ENCODE measurements at places on chromosomes 2 and 18.

GRCh38 chr2:84029903-84030575 is 429.0 kb downstream of the SUCLG1 start:
- no peak overlapping the region for H3K4me3 ChIP-seq
- no peak overlapping the region for H3K27ac ChIP-seq
- DNase-seq, result no peak
- H3K36me3 ChIP-seq, result no peaks in the 10 kb centered on the region

DNA sequence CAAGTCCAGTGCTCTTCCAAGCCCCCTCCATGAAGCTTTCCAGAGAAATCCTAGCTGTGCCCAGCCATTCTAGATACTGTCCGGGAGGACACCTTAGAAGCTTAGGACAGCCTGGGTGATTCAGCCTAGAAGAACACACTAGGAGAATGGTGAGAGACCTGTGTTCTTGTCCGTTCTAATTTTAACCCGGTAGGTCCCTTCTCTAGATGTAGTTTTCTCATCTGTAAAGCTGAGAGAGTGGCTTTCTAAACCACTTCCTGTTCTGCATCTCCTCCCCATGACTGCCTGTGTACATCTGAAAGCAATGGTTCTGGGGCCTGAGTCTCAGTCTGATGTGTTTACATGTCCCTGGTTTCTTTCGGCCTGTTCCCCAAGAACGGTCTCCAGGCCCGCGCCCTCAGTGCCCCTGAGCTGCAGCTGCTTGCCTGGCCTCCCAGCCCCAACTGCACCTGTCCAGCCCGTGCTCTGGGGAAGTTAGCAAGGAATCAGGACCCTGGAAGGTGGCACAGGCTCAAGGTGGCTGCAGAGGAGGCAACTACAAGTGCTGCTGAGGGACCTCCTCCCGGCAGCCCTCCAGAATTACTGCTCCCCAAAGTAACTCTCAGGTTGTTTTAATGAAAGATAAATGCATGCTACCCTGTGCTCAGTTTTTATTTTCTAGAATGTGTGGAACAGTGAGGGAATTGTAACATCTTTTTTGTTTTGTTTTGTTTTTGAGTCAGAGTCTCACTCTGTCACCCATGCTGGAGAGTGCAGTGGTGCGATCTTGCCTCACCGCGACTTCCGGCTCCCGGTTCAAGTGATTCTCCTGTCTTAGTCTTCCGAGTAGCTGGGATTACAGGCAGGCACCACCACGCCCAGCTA is 105.9 kb downstream of the LBH start:
- no peaks in the 10 kb centered on the region for H3K36me3 ChIP-seq
- no peak for DNase-seq
- no peak overlapping the region for H3K27ac ChIP-seq
- no peak overlapping the region for H3K4me3 ChIP-seq

- no peak for DNase-seq
- no peak overlapping the region for H3K27ac ChIP-seq
- peaks cover 2% of the 10 kb centered on the region for H3K4me1 ChIP-seq
Observed at GRCh38 chr2:88545118-88545517, 82.1 kb downstream of the EIF2AK3 start.

GRCh38 chr2:231376857-231377256 is 18.7 kb upstream of the B3GNT7 start:
- DNase-seq, result no peak
- H3K4me3 ChIP-seq, result no peak overlapping the region
- no peak overlapping the region for H3K27ac ChIP-seq

DNA sequence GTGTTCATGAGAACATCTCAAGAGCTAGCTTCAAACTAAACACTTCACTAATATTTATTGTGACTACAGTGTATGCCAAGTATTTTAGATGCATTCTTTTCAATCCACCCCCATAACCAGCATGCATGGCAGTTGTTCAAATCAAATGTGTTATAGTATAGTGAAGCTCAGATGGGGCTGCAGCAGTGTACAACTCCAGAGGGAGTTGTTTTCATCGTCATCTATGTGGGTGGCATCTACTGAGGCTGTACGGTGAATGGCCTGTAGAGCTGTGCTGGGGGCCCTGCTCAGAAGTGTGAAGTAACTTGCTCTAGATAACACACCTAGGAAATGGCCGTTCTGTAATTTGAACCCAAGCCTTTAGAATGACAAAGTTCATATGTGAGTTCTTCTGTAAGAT is 71.8 kb upstream of the LRATD1 start:
- H3K4me1 ChIP-seq, result no peaks in the 10 kb centered on the region
- no peaks in the 10 kb centered on the region for H3K27me3 ChIP-seq
- no peak overlapping the region for H3K27ac ChIP-seq
- no peak overlapping the region for H3K4me3 ChIP-seq
- no peaks in the 10 kb centered on the region for H3K36me3 ChIP-seq
- no peak for DNase-seq

DNA sequence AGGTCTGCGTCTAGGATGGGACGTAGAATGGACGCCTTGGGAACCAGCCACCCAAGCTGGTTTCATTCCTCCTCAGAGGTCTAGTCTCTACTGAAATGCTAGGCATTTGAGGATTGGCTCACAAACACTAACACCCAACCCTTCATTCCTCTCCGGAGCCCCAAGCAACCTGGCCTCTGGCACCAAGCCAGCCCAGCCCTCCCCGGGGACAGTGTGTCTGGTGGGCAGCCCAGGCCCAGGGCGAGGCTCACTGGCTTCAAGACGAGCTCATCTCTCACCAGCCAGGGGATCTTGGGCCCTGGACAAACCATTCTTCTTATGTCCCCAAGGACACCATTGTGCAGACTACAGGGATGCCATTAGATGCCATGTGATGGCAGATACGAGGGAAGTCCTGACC is 182.5 kb downstream of the CTIF start:
- H3K27ac ChIP-seq, result no peak overlapping the region
- H3K36me3 ChIP-seq, result no peaks in the 10 kb centered on the region
- H3K4me1 ChIP-seq, result peaks cover 3% of the 10 kb centered on the region

DNA sequence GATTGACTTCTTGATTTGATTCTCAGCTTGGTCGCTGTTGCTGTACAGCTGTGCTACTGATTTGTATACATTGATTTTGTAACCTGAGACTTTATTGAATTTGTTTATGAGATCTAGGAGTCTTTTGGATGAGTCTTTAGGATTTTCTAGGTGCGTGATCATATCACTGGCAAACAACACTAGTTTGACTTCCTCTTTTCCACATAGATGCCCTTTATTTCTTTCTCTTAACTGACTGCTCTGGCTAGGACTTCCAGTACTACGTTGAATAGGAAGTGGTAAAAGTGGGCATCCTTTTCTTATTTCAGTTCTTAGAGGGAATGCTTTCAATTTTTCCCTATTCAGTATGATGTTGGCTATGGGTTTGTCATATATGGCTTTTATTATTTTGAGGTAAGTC is 101.3 kb downstream of the OSBPL1A start:
- H3K27me3 ChIP-seq, result no peaks in the 10 kb centered on the region
- no peak for DNase-seq
- no peaks in the 10 kb centered on the region for H3K36me3 ChIP-seq
- no peak overlapping the region for H3K4me3 ChIP-seq
- no peak overlapping the region for H3K27ac ChIP-seq

DNA sequence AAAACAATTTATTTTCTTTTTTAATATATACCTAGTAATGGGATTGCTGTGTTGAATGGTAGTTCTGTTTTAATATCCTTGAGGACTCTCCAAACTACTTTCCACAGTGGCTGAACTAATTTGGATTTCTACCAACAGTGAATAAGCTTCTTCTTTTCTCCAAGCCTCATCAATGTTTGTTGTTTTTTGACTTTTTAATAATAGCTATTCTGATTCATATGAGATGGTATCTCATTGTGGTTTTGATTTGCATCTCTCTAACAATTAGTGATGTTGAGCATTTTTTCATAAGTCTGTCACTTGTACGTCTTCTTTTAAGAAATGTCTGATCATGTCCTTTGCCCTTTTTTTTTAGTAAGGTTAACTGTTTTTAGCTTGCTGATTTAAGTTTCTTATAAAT is 863.3 kb downstream of the CNTNAP5 start:
- no peaks in the 10 kb centered on the region for H3K36me3 ChIP-seq
- H3K27ac ChIP-seq, result no peak overlapping the region
- H3K4me1 ChIP-seq, result no peaks in the 10 kb centered on the region
- no peak for DNase-seq
- no peaks in the 10 kb centered on the region for H3K27me3 ChIP-seq

- peaks cover 16% of the 10 kb centered on the region for H3K4me1 ChIP-seq
- H3K4me3 ChIP-seq, result no peak overlapping the region
- H3K27me3 ChIP-seq, result no peaks in the 10 kb centered on the region
- DNase-seq, result no peak
- H3K27ac ChIP-seq, result no peak overlapping the region
Observed at GRCh38 chr2:144493027-144493809, 26.7 kb downstream of the ZEB2 start.
